ENCODE measurements at places on chromosomes 2 and 18.

DNA sequence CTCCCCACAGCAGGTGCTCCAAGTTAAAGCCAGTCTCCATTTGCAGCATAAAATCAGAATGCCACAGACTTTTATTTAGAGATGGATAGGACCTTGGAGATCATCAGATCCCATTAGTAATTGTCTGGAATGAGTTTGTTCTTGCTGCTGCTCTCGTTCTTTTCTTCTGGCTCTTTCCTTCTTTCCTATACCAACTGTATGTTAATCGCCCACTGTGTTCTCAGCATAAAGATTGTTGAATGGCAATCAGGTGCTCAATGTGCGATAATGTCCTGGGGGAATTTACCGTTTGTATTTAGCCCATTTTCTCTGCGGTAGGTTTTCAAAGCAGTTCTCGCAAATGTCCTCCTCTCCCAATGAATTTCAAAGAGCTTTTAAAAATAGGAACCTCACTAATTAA is 3.3 kb downstream of the GPR39 start:
- no peak for DNase-seq

GRCh38 chr2:19575641-19576040 is 217.2 kb upstream of the OSR1 start:
- no peak for DNase-seq

DNA sequence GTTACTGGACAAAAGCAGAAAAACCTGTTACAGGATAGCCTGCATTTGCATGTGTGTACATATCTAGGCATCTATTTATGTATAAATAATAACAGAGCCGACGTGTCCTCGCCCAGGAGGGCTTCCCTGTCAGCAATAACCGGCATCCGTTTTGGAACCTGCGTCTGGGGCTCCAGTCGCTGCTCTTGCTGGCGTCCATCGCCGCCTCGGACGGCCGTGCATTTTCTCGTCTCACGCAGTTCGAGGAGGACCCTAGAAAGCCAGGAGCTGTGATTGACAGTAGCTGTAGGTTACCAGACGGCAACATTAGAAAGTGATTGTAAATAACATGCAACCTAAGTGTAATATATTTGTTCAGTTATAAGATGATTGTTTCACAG is 132.6 kb downstream of the NFATC1 start:
- no peak for DNase-seq

- no peak for DNase-seq
Measured at GRCh38 chr2:37792366-37792765, 120.9 kb upstream of the CDC42EP3 start.

DNA sequence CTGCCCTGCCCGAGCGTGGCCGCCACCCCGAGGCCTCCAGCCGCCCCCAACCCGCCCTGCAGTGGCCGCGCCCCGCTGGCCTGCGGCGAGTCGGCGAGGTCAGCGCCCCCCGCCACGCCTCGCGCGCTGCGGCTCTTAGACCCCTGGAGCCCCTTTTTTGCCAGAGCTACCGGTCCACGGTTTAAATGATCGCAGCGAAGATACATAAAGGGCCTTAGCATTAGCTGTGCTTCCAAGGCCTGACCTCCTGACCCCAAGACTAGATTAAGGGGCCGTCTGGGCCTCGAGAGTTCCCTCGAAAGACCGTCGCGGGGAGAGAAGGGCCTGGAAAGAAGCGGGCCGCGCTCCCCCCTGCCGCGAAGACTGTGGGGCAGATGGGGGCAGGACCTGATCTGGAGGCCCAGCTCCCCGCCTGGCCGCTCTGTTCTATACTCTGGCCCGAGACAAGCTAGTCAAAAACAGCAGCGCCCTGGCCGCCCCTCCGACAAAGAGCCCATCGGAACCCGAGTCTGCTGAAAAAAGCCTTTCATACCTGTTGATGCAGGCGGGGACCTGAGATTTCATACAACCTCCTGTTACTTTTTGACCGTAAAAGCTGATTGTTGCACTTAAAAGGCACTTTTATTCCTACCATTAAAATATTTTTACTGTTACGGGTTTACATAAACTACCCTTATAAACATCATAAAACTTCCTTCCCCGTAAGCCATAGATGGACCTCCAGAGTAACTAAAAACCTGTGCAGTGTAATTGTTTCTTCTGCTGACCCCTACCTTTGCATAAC is 68.7 kb upstream of the PSMD14 start:
- no peak for DNase-seq

GRCh38 chr2:860259-860855 is 90.3 kb upstream of the SNTG2 start:
- no peak for DNase-seq

- no peak for DNase-seq
Measured at GRCh38 chr2:37052600-37053332, 31.4 kb downstream of the HEATR5B start.

DNA sequence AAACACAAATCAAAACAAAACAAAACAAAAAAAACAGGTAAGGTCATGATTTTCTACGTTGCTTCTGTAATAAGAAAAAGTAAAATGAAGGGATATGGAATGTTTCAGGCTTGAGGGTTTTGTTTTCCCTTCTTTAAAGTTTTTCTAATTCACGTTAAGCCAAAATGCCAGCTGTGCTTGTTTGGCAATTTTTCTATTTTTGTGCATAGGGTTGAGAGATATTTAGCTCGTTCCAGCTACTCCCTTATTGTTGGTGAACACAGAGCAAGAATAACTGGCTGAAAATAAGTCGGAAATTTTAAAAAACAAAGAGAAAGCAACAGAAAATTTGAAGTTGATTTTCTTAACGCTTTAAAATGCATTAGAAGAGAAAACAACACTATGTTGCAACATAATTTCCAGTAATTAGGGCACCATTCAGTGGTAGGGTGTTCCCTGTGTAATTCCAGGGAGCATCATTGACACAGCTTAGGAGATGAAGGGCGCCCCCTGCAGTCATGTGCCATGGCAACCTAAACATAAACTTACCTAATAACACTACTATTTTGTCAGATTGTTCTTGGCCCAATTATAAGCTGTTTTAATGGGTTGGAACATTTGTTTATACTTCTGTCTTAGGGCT is 99.5 kb downstream of the DTNA start:
- DNase-seq = no peak

- DNase-seq = no peak
Measured at GRCh38 chr2:69353360-69353759, 33.7 kb downstream of the GFPT1 start.

- no peak for DNase-seq
Measured at GRCh38 chr18:42274488-42275137, 319.6 kb downstream of the PIK3C3 start.

GRCh38 chr18:65547046-65547445 is 203.8 kb upstream of the CDH7 start:
- no peak for DNase-seq

GRCh38 chr2:52220393-52220792 is 1188.5 kb upstream of the NRXN1 start:
- no peak for DNase-seq

DNA sequence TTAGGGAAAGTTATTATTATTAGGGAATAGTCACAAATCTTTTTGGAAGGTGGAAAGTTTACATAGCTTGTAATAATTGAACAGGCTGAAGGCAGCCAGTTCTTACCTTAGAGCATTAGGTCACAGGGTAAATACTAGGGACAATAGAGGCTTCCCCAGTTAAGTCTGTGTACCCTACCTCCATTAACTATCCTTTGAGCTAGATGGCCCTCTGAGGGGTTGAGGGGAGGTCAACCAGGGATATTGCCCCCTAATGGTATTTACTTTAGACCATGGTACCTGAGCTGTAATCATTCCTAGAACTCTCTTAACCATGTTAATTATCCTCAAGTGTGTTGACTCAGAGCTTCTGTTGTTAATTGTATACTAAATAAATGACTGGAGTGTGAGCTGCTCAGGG is 120.5 kb upstream of the SCN7A start:
- no peak for DNase-seq

- peak; percentile 49 for DNase-seq
Measured at GRCh38 chr18:48161191-48161910, 230.9 kb upstream of the SMAD2 start.

GRCh38 chr18:69097349-69097748 is 299.5 kb downstream of the CCDC102B start:
- no peak for DNase-seq

DNA sequence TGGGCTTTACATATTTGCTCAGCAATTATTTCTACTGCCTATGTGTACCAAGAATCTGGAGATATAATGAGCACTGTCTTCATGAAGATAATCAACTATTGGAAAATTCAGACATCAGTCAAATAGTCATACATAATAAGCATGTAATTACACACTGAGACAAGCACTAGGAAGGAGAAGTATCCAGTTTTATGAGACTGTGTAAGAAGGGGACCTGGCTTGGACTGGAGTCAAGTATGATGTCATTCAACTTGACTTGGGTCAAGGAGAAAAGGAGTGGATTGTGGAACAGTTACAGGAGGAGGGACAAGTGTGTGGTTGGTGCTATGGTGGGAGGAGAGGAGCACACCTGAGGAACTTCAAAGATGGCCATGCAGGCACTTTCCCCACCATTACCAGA is 419.8 kb upstream of the TRIB2 start:
- no peak for DNase-seq

DNA sequence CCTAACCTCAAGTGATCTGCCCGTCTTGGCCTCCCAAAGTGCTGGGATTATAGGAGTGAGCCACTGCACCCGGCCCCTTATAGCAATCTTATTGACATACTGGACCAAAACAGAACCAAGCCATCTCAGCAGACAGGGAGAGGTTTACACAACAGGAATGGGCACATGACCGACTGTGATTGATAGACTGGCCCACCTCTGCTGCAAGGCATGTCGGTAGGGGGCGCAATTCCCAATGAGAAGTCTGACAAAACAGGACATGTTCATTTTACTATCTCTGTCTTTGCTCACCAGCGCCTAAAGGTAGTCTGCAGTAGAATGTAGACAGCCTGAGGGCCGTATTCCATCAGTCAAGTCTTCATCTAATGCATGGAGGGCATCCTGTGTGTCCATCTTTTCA is 2.0 kb downstream of the LYPD6B start:
- peak; percentile 40 for DNase-seq

- DNase-seq = no peak
Measured at GRCh38 chr2:179417436-179417949, 152.9 kb upstream of the SESTD1 start.

GRCh38 chr18:10804126-10804525 is 278.3 kb downstream of the NAPG start:
- DNase-seq = no peak

- DNase-seq = no peak
Measured at GRCh38 chr18:50203801-50204604, 9.1 kb upstream of the MYO5B start.

DNA sequence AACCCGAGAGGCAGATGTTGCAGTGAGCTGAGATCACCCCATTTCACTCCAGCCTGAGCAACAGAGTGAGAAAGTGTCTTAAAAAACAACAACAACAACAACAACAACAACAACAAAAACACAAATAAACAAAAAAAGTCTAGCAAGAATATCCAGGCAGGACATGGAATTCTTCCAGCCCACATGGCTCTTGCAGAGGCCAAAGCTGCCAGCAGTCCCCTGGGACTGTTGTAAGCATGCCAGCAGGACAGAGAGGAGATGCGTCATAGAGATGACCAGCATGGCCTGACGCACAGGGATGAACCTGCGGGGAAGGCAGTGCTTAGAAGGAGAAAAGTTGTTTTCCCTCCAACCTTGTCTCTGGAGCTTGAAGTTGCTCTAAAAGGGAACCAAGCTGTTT is 182.3 kb upstream of the PGAP1 start:
- DNase-seq = no peak

GRCh38 chr2:121000804-121001203 is 265.1 kb downstream of the GLI2 start:
- DNase-seq = no peak

- DNase-seq = no peak
Measured at GRCh38 chr2:2619995-2620394, 288.9 kb upstream of the MYT1L start.

GRCh38 chr2:84957771-84958134 is 13.2 kb upstream of the KCMF1 start:
- no peak for DNase-seq

- DNase-seq = no peak
Measured at GRCh38 chr2:215772634-215773563, 240.5 kb downstream of the MREG start.

- DNase-seq = no peak
Measured at GRCh38 chr2:26395394-26395793, 6.3 kb upstream of the DRC1 start.

DNA sequence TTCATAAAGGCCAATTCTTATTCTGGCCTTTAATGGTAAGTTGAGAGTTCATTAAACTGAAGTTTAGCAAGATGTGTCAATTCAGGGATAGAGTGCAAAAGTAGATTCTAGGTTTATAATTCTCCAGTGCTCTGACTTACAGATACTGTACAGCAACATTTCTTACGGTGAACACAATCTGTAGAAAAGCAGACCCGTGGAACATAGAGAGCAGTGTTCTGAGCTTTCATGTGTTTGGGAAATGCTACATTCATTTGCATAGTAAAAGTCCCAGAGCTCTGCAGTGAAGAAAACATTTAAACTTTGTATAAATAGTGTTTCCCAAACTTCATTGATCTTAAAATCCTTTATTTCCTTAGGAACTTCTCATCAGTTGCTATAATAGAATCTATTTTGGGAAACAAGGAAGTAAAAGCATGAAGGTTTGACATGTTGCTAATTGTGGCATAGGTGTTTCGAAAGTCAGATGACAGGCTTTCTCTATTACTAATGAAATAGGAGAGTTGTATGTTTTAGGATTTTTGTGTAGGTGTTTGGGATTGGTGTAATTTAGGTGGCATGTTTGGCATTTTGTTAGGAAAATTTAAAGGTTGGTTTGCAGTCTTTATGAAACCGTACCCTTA is 138.2 kb downstream of the ASXL3 start:
- DNase-seq = no peak

DNA sequence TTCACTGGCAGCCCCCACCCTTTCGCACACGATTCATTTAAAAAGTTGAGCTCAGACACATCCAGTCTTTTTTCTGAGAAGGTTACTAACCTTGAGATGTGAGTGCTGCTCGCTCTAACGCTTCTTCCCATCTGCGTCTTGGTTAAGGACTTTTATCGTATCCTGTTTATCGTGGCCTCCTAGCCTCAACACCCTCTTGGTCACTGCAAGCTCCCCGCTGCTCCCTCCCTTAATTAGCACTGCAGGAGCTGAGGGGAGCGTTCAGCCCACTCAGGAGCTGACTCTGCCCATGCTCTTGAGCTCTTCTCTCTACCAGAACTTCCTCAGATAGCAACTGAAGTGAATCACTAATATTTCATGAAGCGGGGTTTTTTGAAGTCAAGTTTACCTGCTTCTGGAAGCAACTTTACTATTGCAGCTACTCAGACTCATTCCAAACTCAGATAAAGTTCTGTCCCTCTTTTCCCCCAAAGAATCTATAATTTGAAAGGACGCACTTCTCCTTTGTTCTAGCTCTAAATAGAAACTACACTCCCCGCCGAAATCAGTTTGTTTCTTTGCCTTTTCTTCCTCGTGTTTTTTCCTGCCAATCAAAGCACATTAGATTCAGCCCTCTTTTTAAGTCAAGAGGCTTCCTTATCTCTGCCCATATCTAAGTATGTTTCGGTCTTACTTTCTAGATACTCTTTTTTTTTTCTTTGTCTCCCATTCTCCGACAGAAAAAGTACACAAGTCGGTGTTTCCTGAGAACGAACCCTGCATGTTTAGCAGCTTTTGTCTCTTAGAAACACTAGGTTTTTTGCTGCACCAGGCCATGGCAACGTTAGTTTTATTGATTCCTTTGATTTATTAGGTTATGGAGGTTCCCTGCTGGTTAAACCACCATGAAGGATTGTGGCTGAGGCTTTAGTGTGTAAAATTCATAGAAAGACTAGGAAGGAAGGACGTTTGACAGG is 9.3 kb upstream of the CD226 start:
- no peak for DNase-seq

Measured in stimulated activated CD8-positive, alpha-beta memory T cell treated with anti-CD3 and anti-CD28 coated beads, Interleukin-15, amount 100 ng/mL, for 24 hours (primary cell).